ENCODE measurements at places on chromosomes 12 and 14.

DNA sequence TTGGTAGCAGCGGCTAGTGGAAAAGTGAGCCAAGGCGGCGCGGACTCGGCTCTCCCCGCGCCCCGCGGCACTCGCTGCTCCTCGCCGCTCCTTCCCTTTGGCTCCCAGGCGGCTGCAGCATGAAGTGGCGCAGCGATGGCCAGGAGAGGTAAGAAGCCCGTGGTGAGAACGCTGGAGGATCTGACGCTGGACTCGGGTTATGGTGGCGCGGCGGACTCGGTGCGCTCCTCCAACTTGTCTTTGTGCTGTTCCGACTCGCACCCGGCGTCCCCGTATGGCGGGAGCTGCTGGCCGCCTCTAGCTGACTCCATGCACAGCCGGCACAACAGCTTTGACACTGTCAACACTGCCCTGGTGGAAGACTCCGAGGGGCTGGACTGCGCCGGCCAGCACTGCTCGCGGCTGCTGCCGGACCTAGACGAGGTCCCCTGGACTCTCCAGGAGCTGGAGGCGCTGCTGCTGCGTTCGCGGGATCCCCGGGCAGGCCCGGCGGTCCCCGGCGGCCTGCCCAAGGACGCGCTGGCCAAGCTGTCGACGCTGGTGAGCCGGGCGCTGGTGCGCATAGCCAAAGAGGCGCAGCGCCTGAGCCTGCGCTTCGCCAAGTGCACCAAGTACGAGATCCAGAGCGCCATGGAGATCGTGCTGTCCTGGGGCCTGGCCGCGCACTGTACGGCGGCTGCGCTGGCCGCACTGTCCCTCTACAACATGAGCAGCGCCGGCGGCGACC, 225.6 kb upstream of the CRY1 start:
- no peak for DNase-seq

- DNase-seq, result no peak
Observed at GRCh38 chr14:31388687-31389413, 31.5 kb downstream of the HEATR5A start.

- no peak for DNase-seq
Observed at GRCh38 chr12:46387670-46388069, 15.1 kb upstream of the SLC38A2 start.

GRCh38 chr12:63826006-63826585, 18.4 kb upstream of the SRGAP1 start:
- DNase-seq, result no peak

- DNase-seq, result no peak
Observed at GRCh38 chr12:50032515-50032853, 7.2 kb upstream of the RACGAP1 start.

GRCh38 chr14:75827331-75827730, 154.5 kb downstream of the TGFB3 start:
- no peak for DNase-seq

DNA sequence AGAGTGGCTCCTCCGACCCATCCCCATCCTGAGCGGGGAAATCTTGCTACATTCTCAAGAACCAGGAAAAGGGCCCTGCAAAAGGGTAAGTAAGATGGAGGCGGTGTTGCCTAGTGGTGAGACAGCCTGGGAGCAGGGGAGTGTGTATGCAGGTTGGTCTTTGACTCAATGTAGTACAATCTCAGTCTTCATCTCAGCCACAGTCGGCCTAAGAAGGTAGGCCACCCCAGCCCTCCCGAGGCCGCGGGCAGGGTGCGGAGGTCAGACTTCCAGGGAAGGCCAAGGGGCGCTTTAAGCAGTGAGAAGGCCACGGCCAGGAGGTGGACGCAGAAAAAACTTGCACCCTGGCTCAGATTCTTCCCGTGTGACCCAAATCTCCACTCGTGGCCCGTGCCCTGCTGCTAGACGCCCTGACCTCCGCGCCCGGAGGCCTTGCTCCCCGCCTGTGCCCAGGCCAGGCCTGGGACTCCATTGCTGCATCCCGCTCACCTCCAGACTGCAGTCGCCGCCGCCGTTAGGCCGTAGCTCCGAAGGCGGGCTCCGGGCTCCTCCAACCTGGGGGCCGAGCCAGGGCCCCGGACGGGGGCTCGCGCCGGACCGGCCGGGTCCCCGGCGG, 435 bp downstream of the FOXM1 start:
- DNase-seq, result no peak

GRCh38 chr12:70290116-70290515, 46.9 kb downstream of the CNOT2 start:
- DNase-seq, result no peak

- no peak for DNase-seq
Observed at GRCh38 chr12:106058256-106059182, 80.2 kb downstream of the NUAK1 start.

DNA sequence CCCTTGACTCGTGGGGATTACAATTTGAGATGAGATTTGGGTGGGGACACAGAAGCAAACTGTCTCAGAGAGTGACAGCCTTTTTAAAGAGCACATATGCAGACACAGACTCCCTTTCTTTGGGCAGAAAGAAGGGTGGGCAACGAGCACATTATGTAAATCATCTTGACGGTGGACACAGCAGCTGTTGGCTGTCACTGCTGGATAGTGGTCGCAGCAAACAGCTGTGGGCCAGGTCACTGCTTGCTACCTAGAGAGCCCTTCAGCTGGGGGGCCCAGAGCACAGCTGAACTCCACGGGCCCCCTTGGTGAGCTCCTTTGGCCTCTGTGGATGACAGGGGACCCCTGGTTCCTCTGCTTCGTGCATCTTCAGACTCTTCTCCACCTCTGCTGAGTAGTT, 23.1 kb downstream of the PPP2R5C start:
- no peak for DNase-seq

- peak; percentile 64 for DNase-seq
Observed at GRCh38 chr12:6987956-6988553, 17.3 kb downstream of the EMG1 start.

DNA sequence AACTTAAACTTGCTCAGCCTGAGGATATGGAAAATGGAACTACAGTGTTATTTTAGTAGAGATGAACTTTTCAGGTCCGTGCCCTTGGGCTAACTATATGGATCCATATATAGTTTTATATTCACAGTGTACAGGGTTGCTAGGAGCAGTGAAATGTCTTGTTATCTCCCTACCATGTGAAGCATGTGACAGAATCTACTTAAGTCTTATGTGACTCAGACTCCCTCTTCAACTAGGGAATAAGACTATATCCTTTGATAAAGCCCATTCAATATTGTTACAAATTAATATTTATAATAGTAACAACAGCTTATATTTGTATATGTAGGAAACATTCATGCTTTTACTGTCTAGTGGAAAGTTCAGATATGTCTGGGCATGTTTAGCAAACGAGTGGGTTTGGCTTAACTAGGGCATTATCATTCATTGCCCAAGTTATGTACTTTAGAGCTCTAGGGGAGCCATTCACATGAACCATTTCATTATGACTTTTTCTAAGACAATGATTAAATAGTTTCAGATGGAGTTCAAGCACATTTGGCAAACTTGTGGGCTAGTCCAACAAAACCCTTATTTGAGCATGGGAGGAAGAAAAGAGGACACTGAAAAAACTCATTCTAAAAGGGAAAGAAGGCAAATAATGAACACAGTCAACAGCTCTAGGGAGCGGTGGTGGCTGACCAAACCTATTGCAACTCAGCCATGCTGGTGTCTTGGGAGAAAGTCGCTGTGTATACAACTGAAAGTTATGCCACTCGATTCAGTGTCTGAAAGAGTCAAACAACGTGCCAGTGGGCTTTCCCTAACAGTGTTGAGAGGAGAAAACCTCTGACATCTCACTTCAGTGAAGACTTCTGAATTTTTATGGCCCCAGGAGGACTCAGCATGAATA, 305.9 kb upstream of the G2E3 start:
- no peak for DNase-seq

GRCh38 chr12:101743242-101743641, 4.0 kb upstream of the SYCP3 start:
- DNase-seq, result no peak

- DNase-seq, result no peak
Observed at GRCh38 chr14:59600211-59600945, 23.8 kb upstream of the CCDC175 start.

DNA sequence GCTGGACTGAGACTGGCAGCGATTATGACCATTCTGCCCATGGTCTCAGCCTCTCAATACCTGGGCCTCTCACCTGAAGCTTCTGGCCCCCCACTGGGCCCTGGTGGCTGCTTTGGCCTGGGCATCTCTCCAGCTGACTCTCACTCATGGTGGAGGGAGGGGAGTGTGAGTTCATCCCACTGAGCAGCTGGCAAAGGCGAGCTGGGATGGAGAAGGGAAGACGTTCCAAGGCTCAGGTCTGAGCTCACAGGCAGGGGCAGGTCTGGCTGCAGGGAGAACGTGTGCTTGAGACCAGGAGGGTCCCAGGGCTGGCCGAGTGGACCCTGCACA, 103.5 kb downstream of the TMEM121 start:
- DNase-seq, result no peak

- DNase-seq, result no peak
Observed at GRCh38 chr14:85572011-85572410, 42.1 kb downstream of the FLRT2 start.

DNA sequence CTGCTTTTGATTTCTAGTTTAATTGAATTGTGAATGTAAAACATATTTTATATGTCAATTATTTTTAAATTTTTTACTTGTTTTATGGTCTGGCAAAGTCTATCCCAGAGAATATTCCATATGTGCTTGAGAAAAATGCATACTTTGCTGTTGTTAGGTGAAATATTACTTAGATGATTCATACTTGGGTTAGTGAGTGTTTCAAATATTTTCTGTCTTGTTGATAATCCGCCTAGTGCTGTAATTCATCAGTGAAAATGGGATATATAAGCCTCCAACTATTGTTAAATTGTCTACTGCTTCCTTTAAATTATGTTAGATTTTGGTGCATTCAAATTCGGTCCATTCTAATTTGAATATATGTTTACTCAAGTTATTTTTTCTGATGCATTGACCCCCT, 395.5 kb downstream of the LRFN5 start:
- DNase-seq, result no peak

GRCh38 chr12:115799610-115800009, 477.9 kb downstream of the MED13L start:
- DNase-seq, result no peak

- no peak for DNase-seq
Observed at GRCh38 chr14:39203659-39204606, 28.9 kb downstream of the PNN start.

Measured in urinary bladder (tissue), 4 donors.